Adipocyte (in vitro differentiated cells): ENCODE measurements at places on chromosomes 7 and 10.

DNA sequence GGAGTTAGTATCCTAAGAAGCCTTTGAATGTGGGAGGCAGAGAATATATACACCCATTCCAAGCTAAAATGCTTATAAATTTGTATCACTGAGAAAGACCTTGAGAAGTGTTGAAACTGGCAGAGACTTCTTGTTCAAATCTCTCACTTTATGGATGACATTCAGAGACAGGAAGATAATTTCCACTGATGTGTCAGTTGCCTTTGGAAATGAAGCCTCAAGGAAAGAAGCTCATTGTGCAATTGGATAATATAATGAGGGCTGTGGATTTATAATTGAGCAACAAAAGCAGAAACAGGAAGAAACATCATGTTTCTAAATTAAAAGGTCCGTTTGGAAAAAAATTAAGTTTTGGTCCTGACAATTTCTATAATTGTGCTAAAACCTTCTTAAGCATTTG is 789.9 kb upstream of the IGFBP3 start:
- DNase-seq, result peak; percentile 68

- DNase-seq, result peak; percentile 52
These were observed 29.4 kb upstream of the JAKMIP3 start for GRCh38 chr10:132036153-132036886.

DNA sequence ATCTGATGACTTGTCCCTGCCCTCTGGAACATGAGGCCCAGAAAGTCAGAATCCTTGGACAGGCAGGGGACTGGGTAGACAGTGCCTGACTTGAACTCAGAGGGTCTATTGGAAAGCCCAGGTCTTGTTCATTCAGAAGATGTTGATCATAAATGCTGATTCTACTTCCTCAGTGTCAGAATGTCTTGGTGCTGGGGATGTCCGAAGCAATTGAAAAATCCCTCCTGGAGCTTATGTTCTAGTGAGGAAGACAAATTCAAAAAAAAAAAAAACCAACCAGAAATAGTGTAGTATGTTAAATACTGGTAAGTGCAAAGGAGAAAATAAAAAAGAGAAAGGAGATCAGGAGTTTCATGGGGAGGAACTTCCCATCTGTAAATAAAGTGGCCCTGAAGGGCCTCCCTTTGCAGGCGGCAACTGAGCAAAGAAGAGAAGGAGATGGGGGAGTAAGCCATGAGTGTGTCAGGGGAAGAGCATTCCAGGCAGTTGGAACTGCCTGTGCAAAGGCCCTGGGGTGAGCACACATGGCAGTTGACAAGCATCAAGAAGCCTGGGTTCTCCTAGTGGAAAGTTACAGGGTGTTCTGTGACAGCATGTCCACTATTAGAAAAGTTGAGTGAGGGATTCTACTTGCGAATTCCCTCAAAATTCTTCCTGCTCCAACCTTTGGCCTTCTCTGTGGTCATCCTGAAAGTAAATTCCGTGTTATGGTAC is 30.7 kb downstream of the TSPAN15 start:
- no peak for DNase-seq

GRCh38 chr7:40232242-40232893 is 97.6 kb downstream of the SUGCT start:
- DNase-seq, result peak; percentile 90

DNA sequence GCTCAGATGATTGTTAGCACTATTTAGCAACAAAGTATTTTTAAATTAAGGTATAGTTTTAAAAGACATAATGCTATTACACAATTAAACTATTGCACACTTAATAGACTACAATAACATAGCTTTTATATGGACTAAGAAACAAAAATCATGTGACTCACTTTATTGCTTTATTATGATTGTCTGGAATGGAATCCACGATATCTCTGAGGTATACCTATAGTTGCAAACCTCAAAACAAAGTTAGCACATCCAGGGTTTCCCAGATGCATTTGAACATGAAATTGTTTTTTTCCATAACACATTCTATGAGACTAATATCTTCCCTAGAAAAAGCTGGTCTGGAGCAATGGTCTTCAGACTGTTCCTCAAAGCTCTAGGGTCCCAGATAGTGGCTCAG is 18.3 kb upstream of the RPEL1 start:
- no peak for DNase-seq

DNA sequence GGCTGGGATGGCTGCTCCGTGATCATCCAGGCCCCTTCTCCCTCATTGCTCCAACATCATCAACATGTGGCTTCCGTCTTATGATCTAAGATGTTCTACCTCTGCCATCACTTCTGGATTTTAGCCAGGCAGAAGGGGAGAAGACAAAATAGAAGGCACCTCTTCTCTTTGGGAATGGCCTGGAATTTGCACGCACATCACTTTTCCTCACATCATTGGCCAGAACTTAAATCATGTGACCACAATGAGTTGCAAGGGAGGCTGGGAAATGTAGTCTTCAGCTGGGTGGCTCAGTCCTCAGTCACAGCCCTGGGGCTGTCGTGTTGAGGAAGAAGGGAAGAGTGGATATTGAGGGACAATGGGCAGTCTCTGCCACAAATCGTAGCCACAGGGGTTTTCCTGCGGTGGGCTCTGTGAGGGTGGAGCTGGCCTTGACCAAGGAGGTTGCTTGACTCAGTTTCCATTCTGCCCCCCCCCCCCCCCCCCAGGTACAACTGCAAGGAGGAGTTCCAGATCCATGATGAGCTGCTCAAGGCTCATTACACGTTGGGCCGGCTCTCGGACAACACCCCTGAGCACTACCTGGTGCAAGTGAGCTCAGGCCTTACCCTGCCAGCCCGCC is 50.3 kb downstream of the PALD1 start:
- peak; percentile 65 for DNase-seq

GRCh38 chr7:105199386-105199785 is 185.4 kb downstream of the KMT2E start:
- no peak for DNase-seq

DNA sequence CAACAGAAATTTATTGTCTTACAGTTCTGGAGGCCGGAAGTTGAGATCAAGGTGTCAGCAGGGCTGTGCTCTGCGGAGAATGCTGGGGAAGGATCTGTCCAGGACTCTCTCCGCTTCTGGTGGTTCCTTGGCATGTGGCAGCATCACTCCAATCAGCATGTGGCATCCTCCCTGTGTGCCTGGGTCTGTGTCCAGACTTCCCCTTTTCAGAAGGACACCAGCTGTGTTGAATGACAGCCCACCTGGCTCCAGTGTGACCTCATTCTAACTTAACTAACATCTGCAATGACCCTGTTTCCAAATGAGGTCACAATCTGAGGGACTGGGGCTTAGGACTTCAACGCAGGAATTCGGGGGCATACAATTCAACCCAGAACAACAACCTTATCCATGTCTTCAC is 141.9 kb downstream of the BMS1 start:
- DNase-seq, result no peak

- no peak for DNase-seq
These were observed 255.2 kb upstream of the KLF14 start for GRCh38 chr7:130989101-130989795.

DNA sequence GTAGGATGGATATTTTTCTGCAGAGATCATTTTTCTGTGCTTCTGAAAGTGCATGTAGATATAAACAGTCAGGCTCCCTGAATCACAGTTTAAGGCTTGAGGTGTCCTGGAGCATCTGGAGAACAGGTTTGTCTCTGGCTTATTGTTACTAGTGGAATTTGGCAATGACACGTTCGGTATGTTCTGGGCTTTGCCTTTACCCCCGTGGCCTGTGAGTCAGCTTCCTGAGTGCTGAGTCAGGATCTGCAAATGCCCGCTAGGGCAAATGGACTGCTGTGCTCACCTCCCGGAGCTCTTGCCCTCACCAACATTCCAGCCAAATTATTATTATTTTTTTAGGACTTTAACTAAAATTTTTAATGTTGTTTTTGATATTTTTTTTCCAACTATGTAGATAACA is 192.5 kb upstream of the PRSS1 start:
- DNase-seq, result peak; percentile 94

DNA sequence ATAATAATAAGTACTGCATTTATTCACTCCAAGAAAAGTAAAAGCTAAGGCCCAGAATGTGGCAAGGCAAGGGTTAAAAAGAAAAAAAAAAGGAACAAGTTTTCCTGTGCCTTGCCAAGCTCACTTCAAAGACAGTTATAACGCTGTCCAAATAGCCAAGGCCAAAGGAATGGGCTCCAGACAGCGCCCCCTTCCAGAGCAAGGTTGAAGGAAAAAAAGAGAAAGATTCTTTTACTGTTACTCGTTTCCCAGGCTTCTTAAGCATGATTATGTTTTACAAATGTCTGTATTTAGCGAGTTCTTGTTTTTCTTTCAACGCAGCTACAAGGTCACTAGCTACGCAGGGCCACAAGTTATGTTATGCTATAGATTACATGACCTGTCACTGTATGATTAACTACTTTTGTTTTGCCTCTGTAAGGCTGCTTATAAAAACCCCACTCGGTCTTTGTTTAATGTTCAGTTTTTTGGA is 9.1 kb upstream of the EIF4H start:
- peak; percentile 39 for DNase-seq

- no peak for DNase-seq
These were observed 69.5 kb upstream of the PITRM1 start for GRCh38 chr10:3241967-3242650.

- DNase-seq, result no peak
These were observed 65.2 kb downstream of the CREB3L2 start for GRCh38 chr7:137936509-137937201.

- DNase-seq, result no peak
These were observed 442.2 kb downstream of the TCERG1L start for GRCh38 chr10:130869179-130869841.

DNA sequence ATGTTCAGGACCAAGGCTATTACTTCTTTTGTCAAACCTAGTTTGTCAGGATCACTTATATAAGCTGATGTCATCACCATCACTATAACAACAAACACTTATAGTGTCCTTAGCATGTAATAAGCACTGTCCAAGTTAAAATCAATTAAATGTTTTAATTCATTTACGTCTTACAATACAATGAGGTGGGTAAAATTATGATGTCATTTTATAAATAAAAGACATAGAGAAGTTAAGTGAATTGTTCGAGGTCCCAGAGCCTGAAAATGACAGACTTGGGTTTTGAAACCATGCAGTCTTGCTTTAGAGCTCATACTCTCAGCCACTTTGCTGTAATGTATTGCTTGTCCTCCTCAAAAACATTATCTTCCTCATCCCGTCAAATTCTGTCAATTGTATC is 48.3 kb downstream of the SLC13A1 start:
- DNase-seq, result no peak

- DNase-seq, result no peak
These were observed 64.6 kb downstream of the WDFY4 start for GRCh38 chr10:48749254-48749787.

- no peak for DNase-seq
These were observed 17.0 kb downstream of the KLHDC10 start for GRCh38 chr7:130087364-130087763.

DNA sequence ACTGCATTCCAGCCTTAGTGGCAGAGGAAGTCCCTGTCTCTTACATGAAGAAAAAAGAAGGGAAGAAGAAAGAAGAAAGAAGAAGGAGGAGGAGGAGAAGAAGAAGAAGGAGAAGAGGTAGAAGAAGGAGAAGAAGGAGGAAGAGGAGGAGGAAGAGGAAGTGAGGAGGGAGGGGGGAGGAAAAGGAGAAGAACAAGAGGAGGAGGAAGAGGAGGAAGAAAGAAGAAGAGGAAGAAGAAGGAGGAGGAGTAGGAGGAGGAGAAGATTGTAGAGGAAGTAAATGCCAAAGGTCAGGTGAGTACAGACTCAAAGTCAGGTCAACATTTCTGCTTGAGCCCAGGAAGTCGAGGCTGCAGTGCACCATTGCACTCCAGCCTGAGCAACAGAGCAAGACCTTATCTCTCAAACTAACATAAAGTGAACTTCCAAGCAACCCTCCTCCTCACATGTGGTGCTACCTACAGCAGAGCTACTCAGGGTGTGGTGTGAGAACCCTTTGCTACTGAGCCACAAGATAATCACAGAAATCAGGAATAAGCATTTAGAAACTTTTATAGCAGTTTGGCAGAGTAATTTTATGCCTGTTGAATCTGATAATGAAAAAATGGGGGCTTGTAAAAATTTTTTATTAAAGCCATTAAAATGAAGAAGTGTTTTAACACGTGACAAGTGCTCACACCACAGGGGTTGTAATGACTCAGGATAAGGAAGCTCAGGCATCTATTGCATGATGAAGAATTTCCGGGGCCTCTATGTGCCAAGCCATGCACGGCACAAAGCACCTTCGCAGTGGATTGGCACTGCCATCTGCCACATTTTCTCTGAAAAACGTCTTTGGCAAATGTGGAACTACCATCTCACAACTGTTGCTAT is 224.9 kb upstream of the AUTS2 start:
- DNase-seq, result no peak

GRCh38 chr7:23373151-23374004 is 74.2 kb downstream of the MALSU1 start:
- DNase-seq, result no peak

GRCh38 chr7:98681511-98681910 is 64.4 kb downstream of the NPTX2 start:
- no peak for DNase-seq

GRCh38 chr10:90224791-90225566 is 523.6 kb downstream of the KIF20B start:
- peak; percentile 11 for DNase-seq

DNA sequence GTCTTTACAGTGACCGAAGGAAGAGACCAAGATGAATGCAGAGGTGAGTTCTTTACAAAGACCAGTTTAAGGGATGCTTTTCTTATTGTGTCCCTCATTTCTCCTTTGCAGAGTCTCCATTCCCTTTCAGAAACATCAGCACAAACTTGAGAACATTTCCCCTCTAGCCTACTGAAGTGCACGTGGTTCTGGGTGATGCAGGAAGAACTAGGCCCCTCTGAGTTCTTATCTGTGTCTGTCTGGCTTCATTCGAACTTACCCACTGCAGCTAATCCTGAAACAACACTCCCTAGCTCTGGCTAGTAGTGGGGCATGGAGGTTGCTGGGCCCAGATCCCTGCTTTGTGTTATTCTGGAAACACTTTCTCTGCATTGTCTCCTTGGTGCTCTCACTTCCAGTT is 12.6 kb downstream of the BLVRA start:
- DNase-seq, result no peak

DNA sequence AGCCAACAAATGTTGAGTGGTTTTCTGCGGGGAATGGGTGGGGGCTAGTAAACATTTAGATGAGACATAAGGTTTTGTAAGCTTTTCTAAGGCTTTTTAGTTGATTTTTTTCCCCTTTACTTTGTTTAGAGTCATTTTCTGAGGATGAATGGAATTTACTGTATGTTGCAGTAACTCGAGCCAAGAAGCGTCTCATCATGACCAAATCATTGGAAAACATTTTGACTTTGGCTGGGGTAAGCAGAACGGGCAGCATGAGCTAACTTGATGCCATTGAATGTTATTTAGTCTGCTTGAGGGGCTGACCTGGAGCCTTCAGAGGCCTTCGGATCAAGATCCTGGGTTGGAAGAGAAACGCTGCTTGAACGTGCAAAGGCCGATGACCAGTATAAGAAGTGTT is 37.3 kb downstream of the FBH1 start:
- peak; percentile 84 for DNase-seq

GRCh38 chr7:15000157-15000556 is 97.6 kb upstream of the DGKB start:
- DNase-seq, result no peak

- no peak for DNase-seq
These were observed 26.6 kb upstream of the FOXP2 start for GRCh38 chr7:114388021-114388420.

- DNase-seq, result no peak
These were observed 415.4 kb upstream of the LRRN3 start for GRCh38 chr7:110675383-110676103.

GRCh38 chr10:98414932-98415730 is at the start of gene PYROXD2:
TSS of gene PYROXD2 (minus strand) at chr10:98415182. CDS start at chr10:98415135, 47 bp downstream.
- DNase-seq, result peak; percentile 91

- no peak for DNase-seq
These were observed 70.6 kb downstream of the PTPRE start for GRCh38 chr10:127977357-127978009.
